ENCODE measurements at places on chromosomes 5 and 9.
A peak's percentile ranks its signal among the peaks of the same experiment; 100 is the strongest.

GRCh38 chr5:68744206-68744605 lies 349.6 kb upstream of the SLC30A5 start:
- H3K27me3 ChIP-seq = no peaks in the 10 kb centered on the region
- H3K4me1 ChIP-seq = no peaks in the 10 kb centered on the region
- H3K4me3 ChIP-seq = no peak overlapping the region
- H3K27ac ChIP-seq = no peak overlapping the region

GRCh38 chr5:6340100-6340499 lies 38.2 kb downstream of the MED10 start:
- H3K27ac ChIP-seq = no peak overlapping the region
- H3K27me3 ChIP-seq = peaks cover 3% of the 10 kb centered on the region
- no peak for DNase-seq

DNA sequence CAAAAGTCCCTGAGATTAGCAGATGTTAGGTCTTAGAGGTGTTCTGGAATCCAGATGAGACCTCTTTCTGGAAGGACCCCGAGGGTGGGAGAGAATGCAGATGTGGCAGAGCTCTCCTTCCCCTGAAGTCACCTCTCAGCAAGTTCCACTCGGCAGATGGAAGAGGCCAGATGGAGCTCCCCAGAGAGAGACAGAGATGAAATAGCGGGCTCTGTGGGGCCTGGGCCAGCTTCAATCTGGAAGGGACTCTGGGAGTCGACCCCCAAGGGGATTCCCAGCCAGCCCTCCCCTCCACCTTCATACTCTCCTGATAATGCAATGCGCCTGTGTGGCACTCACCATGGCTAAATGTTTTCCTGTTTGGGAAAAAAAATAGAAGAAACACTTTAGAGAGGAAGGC lies 60.2 kb downstream of the WNK2 start:
- H3K36me3 ChIP-seq = no peaks in the 10 kb centered on the region
- no peaks in the 10 kb centered on the region for H3K4me1 ChIP-seq
- no peak for DNase-seq
- H3K4me3 ChIP-seq = no peak overlapping the region
- no peaks in the 10 kb centered on the region for H3K27me3 ChIP-seq

- H3K27me3 ChIP-seq = no peaks in the 10 kb centered on the region
- peaks cover 40% of the 10 kb centered on the region for H3K4me1 ChIP-seq
- peak; percentile 81 for DNase-seq
Measured at GRCh38 chr5:179731791-179732411, 721 bp upstream of the MAML1 start.

DNA sequence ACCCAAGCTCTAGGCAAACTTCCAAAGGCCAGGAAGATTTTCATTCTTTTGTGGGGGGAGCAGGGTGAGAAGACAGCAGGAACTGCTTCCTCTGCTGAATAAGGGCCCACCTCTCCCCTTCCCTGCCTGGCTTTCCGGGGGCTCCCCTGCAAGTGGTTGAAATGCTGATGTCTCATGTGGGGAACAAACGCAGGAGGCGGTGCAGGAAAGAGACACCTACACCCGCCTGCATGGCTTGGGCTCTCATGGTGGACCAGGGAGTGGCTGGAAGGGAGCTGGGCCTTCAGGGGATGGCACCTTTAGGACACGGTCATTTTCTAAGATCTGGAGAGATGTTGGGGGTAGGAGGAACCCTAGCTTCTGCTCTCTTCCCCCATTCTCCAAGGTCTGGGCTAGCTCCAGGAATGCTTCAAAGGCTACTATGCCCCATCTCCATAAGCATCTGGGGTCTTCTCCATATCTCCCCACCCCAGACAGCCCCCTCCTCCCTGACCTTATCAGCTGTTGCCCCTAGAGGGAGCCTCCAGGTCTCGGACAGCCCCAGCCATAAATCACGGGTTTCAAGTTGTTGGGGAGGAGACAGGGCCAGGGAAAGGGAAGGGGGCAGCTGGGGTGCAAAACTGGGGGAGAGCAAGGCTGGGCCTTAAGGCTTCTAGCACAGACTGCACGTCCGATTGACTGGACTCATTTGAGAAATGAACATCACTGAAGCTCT lies 76.6 kb downstream of the PSD2 start:
- H3K4me1 ChIP-seq = peaks cover 4% of the 10 kb centered on the region
- no peak overlapping the region for H3K27ac ChIP-seq
- peaks cover 2% of the 10 kb centered on the region for H3K27me3 ChIP-seq

DNA sequence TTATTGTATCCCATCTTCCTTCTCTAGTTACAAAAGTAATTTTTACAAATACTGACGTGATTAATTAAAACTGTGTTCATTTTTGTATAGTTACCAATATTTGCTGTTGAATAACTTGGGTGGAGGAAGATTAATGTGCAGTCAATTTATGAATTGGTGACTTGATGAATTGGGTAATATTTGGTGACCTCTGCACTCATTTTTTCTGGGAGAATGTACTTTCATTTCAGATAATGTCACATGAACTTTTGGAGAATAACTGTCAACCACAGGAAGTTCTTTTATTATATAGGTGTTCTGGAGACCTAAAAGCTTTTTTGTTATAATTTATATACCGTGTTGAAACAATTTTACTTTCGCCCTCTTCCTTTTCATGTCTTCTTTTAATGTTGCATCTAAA lies 26.4 kb upstream of the FKTN start:
- H3K27me3 ChIP-seq = no peaks in the 10 kb centered on the region
- no peaks in the 10 kb centered on the region for H3K36me3 ChIP-seq
- DNase-seq = no peak
- no peak overlapping the region for H3K4me3 ChIP-seq
- H3K4me1 ChIP-seq = no peaks in the 10 kb centered on the region

DNA sequence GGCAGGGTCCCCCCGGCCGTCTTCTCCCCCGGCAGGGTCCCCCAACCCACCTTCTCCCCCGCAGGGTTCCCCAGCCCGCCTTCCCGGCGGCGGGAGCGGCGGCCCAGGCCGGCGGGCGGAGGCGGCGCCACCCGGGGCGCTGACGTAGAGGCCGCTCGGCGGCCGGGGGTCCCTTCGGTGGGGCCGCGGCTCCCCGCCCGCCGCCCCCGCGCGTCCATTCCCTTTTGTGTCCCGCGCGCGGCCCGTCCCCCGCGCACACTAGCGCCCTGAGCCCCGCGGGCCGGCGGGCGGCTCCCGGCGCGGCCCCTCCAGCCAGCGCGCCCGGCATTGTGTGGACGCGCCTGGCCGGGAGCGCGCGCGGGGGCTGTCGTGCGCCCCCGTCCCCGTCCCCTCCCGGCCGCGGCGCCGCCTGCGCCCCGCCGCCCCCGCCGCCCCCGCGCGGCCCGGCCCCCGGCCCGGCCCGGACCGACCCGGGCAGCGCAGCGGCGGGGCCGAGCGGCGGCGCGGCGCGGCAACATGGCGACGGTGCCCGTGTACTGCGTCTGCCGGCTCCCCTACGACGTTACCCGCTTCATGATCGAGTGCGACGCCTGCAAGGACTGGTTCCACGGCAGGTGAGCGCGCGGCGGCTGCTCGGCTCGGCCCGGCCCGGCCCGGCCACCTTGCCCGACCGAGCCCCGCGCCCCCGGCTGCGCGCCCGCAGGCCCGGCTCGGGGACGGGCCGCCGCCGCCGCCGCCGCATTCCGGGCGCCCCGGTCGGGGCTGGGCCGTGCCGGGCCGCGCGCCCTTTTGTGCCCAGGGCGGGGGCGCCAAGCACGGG lies at the start of gene PHF2:
TSS of gene PHF2 (plus strand) at position 327 of the 820 bp plus-strand sequence. CDS start at position 517, 190 bp downstream.
- H3K36me3 ChIP-seq = no peaks in the 10 kb centered on the region
- DNase-seq = no peak
- peak within 1 kb of the TSS; percentile 75 for H3K4me3 ChIP-seq
- H3K27ac ChIP-seq = peak within 1 kb of the TSS; percentile 56
